COR-L47 (cell line): ENCODE measurements at places on chromosomes 6 and 20.

DNA sequence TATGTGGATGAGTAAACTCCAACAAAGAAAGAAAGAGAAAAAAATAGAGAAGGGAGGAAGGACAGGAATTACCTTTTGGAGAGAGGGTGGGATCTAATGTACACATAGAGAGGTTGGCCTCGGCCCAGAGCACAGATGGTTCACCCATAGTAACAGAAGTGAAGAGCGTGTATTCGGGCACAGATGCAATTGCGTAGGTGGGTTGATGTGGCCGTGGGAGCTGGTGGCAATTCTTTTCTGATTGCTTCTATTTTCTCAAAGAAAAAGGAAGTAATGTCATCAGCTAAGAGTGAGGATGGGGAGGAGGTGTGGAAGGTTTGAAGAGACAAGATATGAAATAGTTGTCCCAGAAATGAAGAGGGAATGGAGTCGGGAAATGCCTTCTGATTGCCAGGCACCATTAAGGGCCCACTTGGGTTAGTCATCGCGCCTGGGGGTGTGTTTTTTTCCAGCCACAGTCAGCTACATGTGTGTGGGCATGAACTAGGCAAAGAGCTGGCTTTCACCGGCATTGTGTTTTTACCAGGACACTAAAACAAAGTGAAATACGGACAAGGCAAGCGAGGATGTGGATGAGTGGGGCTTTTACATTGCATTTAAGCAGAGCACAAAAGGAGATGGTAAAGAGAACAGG is 158.7 kb downstream of the SYNE1 start:
- no peak for DNase-seq

GRCh38 chr6:3457710-3458602 is 1.1 kb upstream of the SLC22A23 start:
- DNase-seq, result peak; percentile 50

GRCh38 chr6:92906385-92906784 is 513.0 kb downstream of the EPHA7 start:
- DNase-seq, result no peak

- no peak for DNase-seq
These were observed 520 bp upstream of the RIPOR3 start for GRCh38 chr20:50691573-50692551.

DNA sequence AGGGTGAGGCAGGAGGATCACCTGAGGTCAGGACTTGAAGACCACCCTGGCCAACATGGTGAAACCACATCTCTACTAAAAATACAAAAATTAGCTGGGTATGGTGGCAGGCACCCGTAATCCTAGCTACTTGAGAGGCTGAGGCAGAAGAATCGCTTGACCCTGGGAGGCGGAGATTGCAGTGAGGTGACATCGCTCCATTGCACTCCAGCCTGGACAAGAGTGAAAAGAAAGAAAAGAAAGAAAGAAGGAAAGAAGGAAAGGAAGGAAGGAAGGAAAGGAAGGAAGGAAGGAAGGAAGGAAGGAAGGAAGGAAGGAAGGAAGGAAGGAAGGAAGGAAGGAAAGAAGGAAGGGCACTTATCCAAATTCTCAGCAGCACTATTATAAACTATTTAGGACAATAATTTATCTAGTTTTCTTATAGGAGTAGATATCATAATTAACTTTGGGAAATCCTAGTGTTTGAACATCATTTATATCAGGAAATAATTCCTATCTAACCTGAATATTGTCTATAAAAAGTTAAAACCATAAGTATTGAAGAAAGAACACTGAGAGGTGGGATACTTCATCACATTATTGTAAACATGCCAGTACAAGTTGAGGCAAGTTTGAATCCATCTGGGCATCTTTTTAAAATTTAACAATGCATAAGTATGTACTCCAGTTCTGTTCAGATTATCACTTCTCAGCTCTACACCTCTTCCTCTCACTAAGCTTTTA is 305.5 kb downstream of the SLC35F1 start:
- DNase-seq, result no peak

DNA sequence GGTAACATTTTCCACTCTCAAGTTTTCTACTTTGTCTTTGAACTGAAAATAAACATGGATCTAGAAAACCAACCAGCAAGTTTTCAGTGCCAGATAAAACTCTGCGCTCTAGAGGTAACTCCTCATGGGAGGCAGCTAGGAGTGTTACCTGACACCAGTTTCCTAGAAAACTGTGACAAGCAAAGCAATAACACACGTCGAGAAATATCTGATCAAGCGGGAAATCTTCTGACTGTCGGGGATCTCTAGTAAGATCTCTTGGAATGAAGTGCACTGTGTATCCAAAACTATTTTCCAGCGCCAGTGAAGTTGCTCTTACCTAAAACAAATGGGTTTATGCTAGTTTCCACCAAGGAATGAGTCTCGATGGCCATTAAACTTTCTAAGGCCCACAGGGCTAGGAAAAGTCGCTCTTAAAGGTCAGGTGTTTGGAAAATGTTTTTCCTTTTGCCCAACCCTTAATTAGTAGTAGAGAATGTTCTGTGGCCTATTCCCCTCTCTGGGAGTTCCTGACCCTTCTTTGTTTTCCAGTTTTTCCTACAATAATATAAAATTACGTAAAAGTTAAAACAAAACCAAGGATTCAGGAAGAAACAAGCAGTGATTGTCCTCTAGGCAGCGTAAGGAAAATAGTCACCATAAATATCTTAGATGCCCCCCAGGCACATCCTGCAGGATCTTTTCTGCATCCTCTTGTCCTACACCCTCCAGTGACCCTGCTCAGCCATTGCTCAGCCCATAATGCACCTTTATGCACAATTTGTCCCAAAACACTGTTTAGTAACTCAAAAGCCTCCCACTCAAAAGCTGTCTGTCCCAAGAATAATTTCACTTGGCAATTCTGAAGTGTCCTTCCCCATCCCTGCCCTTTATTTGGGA is 137.7 kb upstream of the AKAP12 start:
- no peak for DNase-seq

- DNase-seq, result peak; percentile 100
These were observed at the start of gene NFYA for GRCh38 chr6:41072836-41073202. TSS of gene NFYA (plus strand) at chr6:41072974. CDS start at chr6:41079090, 6,116 bp downstream.

DNA sequence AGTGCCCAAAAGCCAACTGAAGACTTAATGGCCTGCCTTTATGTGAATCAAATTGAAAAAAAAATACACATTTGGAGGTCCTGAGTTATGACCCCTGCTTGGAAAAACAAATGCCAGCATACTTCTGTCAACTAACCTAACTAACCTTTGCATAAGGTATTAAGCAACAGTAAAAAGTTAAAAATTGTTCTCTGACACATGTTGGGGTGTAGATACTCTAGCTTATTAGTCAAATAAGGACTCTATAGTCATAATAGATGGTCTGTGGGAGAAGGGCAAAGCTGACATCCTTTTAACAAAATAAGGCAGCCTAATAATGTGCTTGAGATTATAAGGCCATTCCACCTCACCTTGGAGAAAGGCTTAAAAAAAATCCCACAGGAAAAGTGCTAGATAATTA is 140.5 kb downstream of the HIVEP2 start:
- DNase-seq, result no peak

- peak; percentile 64 for DNase-seq
These were observed at the start of gene GNMT for GRCh38 chr6:42960243-42961019. TSS of gene GNMT (plus strand) at chr6:42960754. CDS start at chr6:42960768, 14 bp downstream.

GRCh38 chr20:9408422-9409300 is 105.7 kb upstream of the LAMP5 start:
- no peak for DNase-seq

DNA sequence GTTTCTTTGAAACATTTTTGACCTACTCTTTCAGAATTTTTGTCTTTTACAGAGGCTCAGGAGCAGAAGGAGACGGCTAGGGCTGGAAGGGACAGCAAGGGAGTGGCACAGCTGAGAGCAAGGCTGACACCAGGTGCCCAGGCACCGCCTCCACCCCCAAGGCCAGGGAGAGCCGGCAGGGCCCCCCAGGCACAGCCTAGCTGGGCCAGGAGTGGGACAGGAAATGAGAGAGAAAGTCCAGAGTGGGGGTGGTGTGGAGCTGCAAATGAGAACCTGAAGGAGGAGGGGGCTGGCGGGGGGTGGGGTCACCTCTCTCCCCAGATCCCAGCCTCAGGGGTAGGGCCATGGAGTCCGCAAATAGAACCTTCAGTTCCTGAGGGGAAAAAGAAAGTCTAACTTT is 236.7 kb downstream of the CDC5L start:
- no peak for DNase-seq

- DNase-seq, result no peak
These were observed 80.7 kb downstream of the THBS2 start for GRCh38 chr6:169172946-169173345.

DNA sequence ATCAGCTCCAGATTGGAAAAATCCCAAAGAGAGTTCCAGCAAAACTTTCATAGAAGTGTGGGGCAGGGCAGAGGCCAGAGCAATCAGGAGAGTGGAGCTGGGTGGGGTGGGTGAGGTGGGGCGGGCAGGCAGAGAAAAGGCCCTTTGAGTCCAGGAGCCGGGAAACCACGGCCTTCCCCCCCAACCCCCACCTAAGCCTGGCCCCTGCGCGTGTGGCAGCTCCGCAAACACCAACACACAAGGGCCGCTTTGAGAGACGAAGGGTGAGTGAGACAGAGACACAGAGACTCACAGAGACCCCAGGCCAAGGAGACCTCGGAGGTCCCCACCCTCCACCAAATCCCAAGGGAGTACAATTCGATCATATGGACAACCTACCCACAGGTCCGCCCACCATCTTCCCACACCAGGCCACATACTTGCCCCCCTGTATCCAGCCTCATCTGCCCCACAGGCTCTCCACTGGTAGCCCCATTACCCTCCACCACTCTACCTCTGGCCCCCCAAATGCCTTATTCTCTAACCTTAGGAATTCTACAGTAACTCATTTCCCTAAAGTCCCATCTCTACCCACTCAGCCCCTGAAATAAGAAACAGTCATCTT is 1.7 kb downstream of the COL11A2 start:
- DNase-seq, result no peak

GRCh38 chr6:104639668-104640067 is 220.1 kb downstream of the HACE1 start:
- no peak for DNase-seq

DNA sequence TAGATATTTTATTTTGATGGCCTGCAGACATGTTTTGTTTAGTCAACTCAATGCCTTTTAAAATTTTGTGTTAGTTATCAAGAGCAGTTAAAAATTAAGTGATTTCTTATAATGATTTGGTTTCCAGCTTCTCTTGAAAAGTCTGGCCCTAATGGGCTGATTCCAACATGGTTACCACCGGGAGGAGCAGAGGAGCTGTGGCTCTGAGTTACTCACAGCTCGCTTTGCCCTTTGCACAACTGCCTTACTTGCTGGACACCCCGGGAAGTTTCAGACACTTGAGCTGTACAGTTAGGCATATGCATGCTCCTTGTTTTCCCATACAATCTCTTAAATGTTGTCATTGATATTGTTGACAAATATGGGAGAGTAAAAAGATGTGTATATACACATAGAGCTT is 173.1 kb upstream of the MMS22L start:
- DNase-seq, result no peak

GRCh38 chr6:143510991-143511891 is at the start of gene FUCA2:
TSS of gene FUCA2 (minus strand) at chr6:143511720. CDS start at chr6:143511634, 86 bp downstream.
- peak; percentile 62 for DNase-seq
